ENCODE measurements at places on chromosomes 5 and 9.

- no peaks in the 10 kb centered on the region for H3K4me1 ChIP-seq
- no peak for DNase-seq
- no peaks in the 10 kb centered on the region for H3K36me3 ChIP-seq
- no peaks in the 10 kb centered on the region for H3K27me3 ChIP-seq
These were observed 32.0 kb downstream of the CDC14B start for GRCh38 chr9:96587338-96588315.

DNA sequence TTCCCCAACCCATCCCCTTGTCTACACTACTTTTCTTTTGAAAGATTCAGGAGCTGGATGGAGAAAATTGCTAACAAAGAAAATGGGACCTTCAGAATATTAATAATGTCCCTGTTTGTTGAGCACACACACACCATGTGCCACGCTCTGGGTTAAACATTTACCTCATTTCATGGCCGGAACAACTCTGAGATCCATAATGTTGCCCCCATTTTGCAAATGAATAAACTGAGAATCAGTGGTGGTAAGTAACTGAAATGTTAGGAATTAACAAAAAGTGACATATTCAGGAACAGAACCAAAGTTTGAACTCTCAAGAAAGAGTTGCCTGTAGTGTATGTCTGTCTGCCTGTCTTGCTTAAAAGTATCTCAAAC, 51.4 kb upstream of the SMAD5 start:
- H3K4me3 ChIP-seq = no peak overlapping the region
- H3K27ac ChIP-seq = peak overlapping the region; percentile 70

- H3K4me1 ChIP-seq = peaks cover 17% of the 10 kb centered on the region
- H3K4me3 ChIP-seq = no peak overlapping the region
- no peak overlapping the region for H3K27ac ChIP-seq
These were observed 3.1 kb upstream of the CAMLG start for GRCh38 chr5:134735243-134735642.

DNA sequence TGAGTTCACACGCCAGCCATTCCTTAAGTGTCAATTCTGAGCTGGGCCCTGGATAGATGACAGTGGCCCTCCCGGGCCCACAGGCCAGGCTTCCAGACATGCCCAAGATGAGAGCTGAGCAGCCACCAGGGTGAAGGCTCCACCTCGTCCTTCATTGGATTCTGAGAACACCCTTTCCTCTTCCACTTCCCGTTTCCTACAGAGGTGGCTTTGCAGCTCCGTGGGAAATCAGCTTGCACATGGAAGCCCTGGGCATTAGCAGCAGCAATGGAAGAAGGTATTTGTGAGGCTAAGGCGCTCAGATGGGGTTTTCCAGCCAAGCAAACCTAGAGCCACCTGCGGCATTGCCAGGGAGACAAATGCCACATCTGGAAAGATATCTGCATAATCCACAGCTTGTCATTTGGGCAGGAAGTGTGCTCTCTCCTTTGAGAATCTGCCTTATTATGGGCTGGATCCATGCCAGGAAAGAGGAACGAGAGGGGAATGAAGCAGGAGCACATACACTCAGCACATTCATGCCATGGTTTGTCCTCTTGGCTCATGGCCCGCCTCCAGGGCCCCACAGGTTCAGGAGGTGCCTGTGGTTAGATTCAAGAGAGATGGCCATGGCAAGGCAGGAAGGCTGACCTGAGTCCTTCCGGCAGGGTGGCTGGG, 34.1 kb downstream of the CFAP77 start:
- no peaks in the 10 kb centered on the region for H3K27me3 ChIP-seq
- no peak for DNase-seq
- H3K36me3 ChIP-seq = no peaks in the 10 kb centered on the region
- no peak overlapping the region for H3K27ac ChIP-seq
- no peaks in the 10 kb centered on the region for H3K4me1 ChIP-seq
- H3K4me3 ChIP-seq = no peak overlapping the region

DNA sequence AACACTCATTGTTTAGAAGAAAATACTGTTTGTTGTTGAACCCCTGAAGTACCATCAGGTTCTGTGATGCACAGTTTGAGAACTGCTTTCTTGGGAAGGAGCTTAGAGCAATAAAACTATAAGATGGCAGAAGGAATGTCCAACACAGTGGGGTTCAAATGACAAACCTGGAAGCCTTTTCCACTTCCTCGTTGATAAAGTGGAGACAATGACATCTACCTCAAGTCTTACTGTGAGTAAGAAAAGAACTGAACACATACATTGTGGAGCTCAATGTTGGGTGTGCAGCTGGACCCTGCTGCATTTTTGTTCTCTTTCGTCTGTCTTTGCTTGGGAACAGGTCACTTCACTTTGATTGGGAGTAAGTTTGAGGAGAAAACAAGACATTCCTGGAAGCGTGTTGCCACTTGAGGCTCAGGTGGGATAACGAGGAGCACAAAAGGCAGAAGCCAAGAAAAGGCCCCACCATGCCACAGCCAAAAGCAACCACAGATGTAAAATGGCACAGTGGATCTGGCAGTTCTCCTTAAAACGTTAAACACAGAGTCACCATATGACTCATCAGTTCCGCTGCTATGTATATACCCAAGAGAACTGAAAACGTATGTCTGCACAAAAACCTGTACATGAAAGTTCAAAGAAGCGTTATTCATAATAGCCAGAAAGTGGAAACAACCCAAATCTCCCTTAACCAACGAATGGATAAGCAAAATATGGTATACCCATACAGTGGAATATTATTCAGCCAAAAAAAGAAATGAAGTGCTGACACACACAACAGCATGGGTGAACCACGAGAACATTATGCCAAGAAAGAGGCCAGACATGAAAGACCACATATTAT, 42.9 kb upstream of the SUB1 start:
- H3K4me1 ChIP-seq = no peaks in the 10 kb centered on the region
- H3K27me3 ChIP-seq = no peaks in the 10 kb centered on the region
- DNase-seq = no peak
- no peaks in the 10 kb centered on the region for H3K36me3 ChIP-seq

GRCh38 chr9:73583576-73583975, 431.9 kb downstream of the ANXA1 start:
- no peaks in the 10 kb centered on the region for H3K27me3 ChIP-seq
- DNase-seq = no peak
- H3K27ac ChIP-seq = no peak overlapping the region
- H3K36me3 ChIP-seq = no peaks in the 10 kb centered on the region
- no peaks in the 10 kb centered on the region for H3K4me1 ChIP-seq

DNA sequence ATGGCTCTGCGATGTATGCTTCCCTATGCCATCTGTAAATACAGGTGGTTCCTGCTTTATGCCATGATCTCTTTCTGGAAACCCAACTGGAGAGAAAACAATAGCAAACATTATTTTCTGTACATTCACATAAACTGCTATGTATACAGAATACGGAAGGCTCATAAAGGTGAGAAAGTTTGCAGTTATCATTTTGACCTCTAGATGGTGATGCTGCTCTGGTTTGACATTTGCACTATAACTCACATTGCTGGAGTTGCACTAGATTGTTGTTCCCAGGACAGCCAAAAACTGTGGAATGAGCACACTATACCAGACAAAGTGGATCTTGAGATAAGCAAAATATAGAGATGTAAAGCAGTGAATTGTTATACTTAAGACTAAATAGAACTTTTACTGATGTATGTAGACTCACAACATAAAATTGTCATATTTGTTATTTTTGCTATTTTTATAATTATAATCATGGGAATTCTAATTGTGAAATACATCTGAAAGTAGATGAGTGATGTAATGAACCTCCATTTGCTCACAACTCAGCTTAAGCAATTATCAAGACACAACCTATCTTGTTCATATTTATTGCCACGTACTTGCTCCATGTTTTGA, 246.5 kb downstream of the PTPRD start:
- H3K4me1 ChIP-seq = no peaks in the 10 kb centered on the region
- no peak overlapping the region for H3K4me3 ChIP-seq
- no peak overlapping the region for H3K27ac ChIP-seq
- no peaks in the 10 kb centered on the region for H3K27me3 ChIP-seq

DNA sequence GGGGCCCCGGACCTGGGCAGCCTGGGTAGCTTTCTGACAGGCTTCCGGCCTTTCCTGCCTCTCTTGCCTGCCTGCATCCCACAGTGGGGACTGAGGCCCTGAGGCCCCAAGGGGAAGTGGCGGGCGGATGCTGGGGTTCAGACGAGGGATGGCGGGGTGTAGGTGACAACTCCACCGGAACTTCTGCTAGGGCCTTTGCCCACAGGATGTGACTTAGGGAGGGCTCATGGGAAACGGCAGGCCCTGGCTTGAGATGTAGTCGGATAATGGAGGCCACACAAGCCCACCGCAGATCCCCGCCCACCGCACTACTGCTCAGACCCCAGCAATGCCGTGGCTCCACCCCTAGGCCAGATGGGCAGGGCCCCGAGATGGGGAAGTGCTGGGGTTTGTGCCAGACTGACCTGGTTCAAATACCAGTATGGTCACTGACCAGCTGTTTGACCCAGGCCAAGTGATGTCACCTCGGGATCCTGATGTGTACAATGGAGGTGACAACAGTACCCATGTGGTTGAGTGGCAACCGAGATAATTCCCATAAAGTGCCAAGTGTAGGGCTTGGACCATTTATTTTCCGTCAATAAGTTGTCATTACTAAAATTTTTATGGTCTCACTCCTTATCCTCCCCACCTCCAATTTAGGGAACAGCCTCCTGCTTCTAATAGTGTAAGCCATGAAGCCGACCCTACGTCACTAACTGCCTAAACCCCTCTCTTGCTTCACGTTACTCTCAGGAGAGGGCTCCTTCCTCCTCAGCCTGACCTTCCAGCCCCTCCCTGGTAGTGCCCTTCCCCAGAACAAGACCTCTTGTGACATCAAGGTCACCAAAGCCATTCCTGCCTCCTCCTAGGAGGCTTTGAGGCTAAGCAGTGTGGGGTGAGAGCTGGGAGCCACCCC, 2.5 kb upstream of the CDK9 start:
- no peaks in the 10 kb centered on the region for H3K27me3 ChIP-seq
- H3K27ac ChIP-seq = peak overlapping the region; percentile 91
- H3K36me3 ChIP-seq = peaks cover 13% of the 10 kb centered on the region
- peaks cover 36% of the 10 kb centered on the region for H3K4me1 ChIP-seq

DNA sequence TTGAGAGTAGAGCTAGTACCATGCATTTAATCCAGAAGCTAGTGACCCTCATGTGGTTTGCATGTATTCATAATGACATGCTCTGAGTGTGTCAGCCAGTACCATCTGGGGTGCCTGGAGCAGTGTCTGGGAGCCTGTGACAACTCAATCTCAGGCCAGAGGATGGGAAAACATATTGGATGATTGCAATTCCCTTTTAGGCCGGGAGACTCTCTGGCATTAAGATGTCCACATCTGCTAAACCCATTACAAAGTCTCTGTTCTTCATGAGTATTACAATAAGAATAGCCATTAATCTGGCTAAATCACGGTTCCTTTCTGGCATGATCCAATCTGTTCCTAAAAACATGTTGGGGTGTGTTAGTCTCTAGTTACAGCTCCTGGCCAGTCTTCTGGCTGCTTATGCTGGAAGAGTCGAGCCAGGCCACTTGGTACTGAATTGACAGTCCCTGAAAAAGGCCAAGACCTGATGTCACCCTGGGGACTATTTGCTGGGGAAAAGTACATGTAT, 475.7 kb downstream of the ENC1 start:
- H3K36me3 ChIP-seq = no peaks in the 10 kb centered on the region
- H3K27me3 ChIP-seq = no peaks in the 10 kb centered on the region
- DNase-seq = no peak
- peaks cover 5% of the 10 kb centered on the region for H3K4me1 ChIP-seq
- H3K27ac ChIP-seq = peak overlapping the region; percentile 22

DNA sequence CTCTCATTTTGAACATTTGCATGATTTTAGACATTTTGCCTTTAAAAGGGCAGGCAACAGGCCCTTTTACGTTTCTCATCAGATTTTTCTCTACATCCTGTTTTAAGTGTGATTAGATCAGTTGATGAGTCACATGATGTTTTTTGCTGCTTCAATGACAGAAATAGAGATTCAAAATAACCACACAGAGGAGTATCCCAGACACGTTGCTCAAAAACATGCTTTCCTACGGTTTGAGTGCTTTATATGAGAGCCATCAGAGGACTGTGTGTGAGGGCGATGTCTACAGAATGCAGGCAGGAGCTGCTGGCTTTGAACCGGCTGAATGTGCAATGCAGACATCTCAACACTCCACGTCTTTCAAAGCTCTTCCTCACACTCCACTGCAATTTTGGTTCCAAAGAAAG, 42.1 kb downstream of the OTULIN start:
- peaks cover 44% of the 10 kb centered on the region for H3K4me1 ChIP-seq
- no peak for DNase-seq
- H3K27ac ChIP-seq = peak overlapping the region; percentile 55
- H3K36me3 ChIP-seq = peaks cover 29% of the 10 kb centered on the region
- H3K27me3 ChIP-seq = no peaks in the 10 kb centered on the region
- H3K4me3 ChIP-seq = no peak overlapping the region

DNA sequence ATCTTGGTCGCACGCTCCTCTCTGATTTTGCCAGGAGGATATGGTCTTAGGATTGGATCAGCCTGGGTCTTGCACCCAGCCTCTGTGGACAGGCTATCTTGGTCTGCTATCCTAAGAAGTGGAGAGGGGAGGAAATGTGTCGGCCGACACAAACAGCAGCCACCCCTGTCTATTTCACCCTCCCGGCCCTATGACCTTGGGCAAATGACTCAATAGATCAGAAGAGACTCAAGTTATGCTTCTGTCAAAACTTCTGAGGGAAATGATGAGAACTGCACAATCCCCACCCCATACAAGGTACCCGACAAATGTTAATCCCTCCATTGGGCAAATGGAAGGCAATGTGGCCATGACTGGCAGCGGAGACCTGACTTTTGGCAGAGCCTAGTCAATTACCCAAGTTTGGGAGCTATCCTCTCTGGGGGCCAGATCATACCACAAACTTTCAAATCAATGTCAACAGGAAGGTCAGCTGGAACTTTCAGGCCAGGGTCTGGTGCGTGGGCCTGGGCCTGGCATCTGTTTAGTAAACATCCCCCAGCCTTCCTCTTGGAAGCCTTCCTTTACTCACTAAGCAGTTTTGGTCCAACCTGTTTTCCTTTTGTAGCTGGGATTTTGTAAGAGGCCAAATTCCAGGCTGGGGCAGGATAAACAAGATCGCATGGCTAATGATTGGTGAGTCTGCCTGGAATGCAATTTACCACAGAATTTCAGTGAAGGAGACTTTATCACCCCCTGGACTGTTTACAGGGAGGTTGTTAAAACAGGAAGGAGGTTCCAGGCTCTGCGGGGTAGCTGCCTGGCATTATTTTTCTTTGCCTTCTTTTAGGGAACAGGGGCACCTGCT, 64.2 kb upstream of the CPEB4 start:
- peaks cover 19% of the 10 kb centered on the region for H3K4me1 ChIP-seq
- no peaks in the 10 kb centered on the region for H3K27me3 ChIP-seq
- H3K27ac ChIP-seq = peak overlapping the region; percentile 51
- DNase-seq = no peak
- no peaks in the 10 kb centered on the region for H3K36me3 ChIP-seq

DNA sequence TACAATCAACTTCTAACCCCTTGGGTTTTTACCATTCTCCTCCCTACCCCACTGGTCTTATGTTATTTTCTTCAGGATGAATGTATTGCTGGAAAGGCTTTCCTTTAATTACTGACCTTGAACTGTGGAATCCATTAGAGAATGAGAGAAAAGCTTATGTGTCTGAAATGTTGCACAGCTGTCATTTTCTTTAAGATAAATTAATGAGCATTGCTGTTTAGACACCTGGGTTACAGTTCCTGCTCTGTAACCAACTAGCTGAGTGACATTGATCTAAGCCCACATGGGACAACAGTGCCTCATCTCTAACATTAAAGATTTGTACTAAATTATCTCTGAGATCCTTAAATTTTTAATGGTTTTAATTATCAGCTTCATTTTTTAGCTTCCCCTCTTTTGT, 507.0 kb downstream of the TAF11L14 start:
- H3K27me3 ChIP-seq = no peaks in the 10 kb centered on the region
- H3K4me3 ChIP-seq = no peak overlapping the region
- no peaks in the 10 kb centered on the region for H3K36me3 ChIP-seq

GRCh38 chr9:40913928-40914673, 214.4 kb downstream of the FOXD4L6 start:
- H3K27ac ChIP-seq = no peak overlapping the region
- H3K36me3 ChIP-seq = no peaks in the 10 kb centered on the region
- no peak overlapping the region for H3K4me3 ChIP-seq
- DNase-seq = peak; percentile 96
- no peaks in the 10 kb centered on the region for H3K27me3 ChIP-seq

Data from vagina (tissue), 2 donors.